ENCODE measurements at places on chromosomes 11 and 22.

DNA sequence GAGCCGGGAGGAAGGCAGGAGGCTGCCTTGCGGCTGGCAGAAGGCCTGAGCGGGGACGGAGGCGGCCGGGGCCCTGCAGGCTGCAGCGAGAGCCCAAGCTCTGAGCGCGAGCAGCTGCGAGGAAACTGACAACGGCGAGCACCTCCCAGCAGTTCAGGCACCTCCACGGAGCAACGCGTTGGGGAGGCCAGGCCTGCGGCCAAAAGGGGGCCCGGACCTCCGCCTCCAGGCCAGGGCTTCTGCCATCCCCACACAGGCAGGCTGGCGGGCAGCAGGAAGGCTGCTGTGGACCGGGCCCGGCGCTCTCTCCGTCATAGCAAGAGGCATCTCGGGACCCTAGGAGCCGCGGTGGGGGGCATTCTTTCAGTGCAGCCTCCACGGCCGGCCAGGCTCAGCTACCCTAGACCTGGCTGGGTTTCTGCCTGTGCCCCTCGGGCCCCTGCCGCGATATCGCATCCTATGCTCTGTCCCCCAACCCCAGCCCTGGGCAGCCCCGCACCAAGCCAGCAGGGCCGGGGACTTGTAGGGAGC lies 22.9 kb upstream of the SLC22A12 start:
- DNase-seq, result no peak

DNA sequence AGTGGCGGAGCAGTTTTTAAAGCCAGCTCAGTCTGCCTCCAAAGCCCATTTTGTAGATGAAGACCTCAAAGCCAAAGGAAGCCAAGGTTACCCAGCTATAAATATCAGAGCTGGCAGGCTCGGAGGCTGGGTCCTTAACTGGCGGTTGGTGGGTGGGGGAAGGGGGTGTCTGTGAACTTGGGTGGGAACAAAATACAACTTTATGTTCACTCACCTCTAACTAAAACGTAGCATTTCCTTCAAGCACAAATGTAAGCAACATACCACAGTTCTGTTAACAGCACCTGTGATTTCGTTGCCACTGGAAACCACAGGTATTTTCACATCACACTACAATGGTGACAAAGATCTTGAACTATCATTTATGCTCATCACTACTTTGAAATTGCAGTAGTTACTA lies 99.7 kb upstream of the SYT13 start:
- DNase-seq, result no peak

DNA sequence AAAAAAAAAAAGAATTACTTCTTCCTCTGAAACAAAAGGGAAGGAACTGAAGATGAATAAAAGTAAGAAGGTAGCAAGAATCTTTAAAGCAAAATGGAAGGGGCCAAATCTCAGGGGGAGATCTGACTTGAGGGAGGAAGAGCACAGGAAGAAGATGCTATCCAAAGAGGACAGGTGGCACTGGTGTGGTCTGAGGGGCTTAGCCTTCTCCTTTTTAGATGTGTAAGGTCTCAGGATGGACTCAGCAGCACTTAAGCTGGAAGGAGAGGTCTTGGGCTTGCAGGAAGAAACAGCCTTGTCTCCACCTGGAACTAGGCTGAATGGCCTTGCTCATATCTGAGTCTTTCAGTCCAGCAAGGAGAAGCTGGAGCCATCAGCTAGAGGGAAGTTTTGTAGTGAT lies 5.0 kb upstream of the RNF169 start:
- DNase-seq, result no peak

- DNase-seq, result no peak
These were observed 75.5 kb downstream of the MICAL2 start for GRCh38 chr11:12185914-12186313.

DNA sequence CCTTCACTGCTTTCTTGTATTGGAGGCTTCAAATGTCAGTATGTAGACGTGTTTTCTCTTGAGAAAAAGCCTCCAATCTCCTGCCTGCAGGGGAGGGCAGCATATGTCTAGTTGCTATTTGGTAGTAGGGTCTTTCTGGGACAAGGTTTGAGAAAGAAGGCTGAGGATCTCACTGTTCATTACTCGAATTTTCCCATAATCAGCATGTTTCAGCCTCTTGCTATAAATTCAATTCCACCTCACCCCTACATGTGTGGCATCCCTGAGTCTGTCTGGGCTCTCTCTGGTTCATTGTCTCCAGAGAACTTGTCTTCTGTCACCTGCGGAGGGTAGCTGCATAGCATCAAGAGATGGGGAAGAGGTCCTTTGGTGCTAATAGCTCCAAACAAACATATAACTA lies 19.5 kb upstream of the CCDC83 start:
- DNase-seq, result no peak

DNA sequence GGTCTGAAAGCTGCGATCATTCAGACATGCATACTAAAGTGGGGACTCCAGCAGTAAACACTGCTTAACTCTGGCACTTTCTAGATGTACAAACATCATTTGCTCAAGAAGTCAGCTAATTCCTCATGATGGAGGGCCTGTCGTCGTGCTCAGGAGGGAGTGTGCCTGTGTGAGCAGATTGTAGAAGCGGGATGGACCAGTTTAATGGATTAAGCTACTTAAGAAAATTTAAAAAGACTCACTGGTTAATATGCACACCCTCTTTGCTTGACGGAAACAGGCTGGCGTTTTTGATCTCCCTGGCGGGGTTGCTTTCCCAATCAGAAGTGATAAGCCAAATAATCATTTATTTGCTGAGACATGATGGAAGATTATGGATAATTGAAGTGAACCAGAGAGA lies 79.0 kb downstream of the LDLRAD3 start:
- no peak for DNase-seq

DNA sequence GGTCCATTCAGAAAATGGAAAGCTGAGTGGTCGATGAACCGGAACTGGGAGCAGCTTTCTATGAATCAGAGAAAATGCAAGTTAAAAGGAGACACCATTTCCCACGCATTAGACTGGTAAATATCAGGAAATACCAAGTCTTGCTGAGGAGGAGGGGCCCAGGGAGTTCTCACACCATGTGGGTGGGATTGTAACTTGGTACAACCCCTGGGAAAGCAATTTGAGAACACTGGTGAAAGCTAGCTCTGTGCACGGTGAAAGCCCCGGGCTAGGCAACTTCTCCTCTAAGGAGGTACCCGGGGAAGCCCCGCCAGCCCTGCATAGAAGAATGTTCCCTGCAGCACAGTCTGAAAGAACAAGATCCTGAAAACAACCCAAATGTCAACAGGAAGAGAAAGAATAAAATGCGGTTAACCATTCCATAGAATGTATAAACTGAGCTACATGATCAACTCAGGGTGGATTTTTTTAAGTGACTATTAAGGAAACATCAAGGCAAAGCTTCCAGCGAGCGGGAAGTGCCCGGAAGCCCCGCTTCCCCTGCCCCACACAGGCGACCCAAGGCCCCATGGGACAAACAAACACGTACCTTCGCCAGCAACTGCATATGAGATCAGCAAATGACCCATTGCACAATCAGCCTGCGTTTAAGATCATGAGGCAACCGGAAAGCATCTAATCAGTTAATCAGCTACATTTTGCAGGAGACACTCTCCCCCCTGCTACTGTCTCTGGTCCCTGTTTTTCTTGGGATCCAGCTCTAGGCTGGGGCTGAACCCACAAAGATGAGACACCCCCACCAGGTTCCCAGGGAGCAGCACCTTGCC lies 11.3 kb downstream of the SHANK2 start:
- DNase-seq, result no peak

DNA sequence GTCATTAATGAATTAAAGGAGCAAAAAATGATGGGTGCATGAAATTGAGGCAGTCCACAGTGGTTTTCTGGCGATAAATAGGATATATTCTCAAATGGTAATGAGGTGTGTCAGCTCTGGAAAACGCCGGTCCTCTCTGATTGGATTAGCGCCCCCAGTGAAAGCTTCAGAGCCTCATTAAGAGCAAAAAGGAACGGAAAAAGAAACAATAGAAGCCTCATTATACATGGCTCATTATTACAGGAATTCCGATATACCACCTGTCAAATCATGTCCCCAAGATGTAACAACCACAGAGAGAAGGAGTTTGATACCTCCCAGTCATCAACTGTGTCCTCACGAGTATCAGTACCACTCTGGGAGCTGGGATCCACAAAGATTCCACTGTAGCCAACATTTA lies 175.7 kb upstream of the PITPNB start:
- no peak for DNase-seq

- DNase-seq, result no peak
These were observed 109.8 kb upstream of the SERPIND1 start for GRCh38 chr22:20663941-20664593.

Measured in effector CD4-positive, alpha-beta T cell (primary cell).